ENCODE measurements at places on chromosomes 6 and 20.

DNA sequence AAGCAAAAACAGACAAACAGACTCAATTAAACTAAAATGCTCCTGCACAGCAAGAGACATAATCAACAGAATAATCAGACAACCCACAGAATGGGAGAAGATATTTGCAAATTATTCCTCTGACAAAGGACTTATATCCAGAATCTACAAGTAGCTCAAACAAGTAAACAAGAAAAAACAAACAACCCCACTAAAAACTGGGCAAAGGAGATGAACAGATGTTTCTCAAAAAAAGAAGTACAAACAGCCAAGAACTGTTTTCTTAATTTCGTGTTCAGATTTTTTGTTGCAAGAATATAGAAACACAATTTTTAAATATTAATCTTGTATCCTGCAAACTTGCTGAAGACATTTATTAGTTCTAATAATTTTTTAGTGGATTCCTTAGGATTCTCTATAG lies 274.1 kb downstream of the BCKDHB start:
- no peak for DNase-seq

- no peak for DNase-seq
Measured at GRCh38 chr6:35474942-35475570, 6.9 kb downstream of the RPL10A start.

GRCh38 chr20:6848041-6848440 lies 80.6 kb downstream of the BMP2 start:
- no peak for DNase-seq

- no peak for DNase-seq
Measured at GRCh38 chr6:7446619-7447325, 57.2 kb downstream of the RIOK1 start.

GRCh38 chr6:113526553-113526952 lies 330.6 kb upstream of the MARCKS start:
- DNase-seq, result peak; percentile 13

DNA sequence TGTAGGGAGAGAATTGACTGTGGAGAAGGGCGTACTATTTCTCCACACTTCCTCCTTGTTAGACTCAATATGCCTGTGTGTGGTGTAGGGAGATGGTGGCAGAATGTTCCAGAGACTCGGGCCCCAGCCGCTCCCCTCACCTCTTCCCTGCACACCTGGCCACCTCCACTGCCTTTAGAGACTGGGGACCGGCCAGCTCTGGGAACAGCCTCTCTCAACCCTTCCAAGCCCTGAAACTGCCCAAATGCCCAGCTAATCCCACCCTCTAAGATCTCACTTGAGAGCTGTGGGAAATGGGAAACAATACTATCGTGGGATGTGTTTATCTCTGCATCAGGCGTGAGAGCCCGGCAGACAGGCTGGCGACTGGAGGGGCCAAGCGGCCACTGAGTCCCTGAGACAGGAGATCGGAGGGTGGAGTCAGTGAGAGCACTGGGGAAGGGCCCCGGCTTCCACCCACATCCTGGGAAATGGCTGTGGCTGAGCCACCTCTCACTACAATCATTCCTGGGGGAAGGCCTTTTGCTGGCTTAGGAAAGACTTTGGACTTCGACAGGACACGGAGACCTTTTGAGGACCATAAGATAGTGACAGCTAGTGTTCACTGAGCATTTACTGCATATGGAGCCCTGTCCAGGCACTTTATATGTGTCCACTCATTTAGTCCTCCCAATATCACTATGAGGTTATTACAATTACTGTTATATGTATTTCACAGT lies 31.0 kb upstream of the MRPS18A start:
- no peak for DNase-seq

DNA sequence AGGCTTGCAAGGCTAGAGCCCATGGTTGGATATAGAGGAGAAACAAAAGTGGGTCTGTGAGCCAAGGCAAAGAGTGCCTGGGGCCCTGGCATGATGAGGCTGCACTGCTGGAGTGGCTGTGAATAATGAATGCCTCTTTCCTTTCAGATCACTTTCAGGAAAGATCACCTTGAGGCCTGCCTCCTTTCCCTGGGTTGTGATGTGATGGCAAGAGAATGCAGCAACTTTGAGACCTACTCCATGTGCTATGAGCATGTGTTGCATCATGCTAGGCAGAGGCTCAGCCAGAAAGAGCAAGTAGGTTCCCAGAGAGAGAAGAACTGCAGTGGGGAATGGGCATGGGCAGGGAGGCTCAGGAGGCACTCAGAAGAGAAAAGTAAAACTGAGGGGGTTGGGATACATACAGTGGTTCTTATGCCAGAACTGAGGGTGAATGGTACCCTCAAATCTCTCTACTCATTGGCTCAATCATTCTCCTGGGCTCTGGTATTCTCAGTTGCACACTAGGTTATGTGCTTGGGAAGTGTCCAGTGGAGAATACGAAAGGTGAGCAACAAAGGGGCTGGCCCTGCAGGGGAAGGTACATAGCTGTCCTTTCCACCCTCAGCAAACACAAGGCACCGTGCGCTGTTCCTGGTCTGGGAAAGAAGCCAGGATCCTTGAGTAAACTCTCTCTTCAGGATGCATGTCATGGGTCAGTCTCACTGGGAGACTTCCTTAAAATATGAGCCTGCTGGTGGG lies 45.9 kb downstream of the CD164 start:
- peak; percentile 55 for DNase-seq

- no peak for DNase-seq
Measured at GRCh38 chr6:34333858-34334257, 58.6 kb downstream of the NUDT3 start.

DNA sequence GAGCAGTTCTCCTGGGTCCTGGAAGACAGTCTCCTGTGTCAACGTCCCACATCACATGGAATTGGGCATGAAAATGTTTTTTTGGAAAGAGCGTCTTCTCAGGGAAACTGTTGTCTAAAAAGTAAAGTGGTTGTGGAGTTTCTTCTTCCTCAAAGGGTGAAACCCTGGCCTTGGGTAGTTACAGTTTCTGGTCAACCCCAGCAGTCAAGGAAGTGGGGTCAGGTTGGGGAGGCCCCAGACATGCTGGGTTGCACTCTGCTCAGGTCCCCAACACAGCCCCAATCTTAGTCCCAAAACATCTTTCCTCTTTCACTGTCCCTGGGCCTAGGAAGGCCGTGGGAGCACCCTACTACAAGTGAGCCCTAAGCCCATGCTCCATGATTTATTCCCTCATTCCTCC lies 996 bp upstream of the NFKBIE start:
- no peak for DNase-seq

GRCh38 chr6:100613656-100614055 lies 148.9 kb upstream of the SIM1 start:
- DNase-seq, result peak; percentile 18

DNA sequence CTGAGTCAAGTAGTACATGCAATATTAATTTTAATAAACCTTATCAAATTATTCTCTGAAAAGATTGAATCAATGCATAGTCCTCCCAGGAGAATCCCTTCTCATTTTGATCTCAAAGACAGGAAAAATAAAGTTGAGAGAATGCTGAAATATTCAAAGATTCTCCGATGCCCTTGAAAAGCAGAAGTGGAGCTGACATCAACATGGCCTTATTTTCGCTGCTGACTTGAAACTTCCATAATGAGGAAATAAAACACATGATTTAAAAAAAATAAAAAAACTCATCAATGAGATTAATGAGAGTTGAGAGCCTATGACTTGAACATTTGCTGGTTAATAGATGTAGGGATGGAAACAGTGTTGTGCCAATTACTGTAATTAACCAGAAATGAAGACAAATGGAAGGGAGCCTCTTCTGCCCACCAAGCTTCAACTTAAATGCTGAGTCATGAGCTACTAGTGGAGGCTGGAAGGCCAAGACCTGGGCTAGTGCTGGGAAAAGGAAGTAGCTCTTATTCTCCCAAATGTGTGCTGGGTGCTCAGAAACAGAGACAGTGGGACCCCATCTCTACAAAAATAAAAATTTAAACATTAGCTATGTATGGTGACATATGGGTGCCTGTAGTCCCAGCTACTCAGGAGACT lies 139.9 kb downstream of the BFSP1 start:
- no peak for DNase-seq

DNA sequence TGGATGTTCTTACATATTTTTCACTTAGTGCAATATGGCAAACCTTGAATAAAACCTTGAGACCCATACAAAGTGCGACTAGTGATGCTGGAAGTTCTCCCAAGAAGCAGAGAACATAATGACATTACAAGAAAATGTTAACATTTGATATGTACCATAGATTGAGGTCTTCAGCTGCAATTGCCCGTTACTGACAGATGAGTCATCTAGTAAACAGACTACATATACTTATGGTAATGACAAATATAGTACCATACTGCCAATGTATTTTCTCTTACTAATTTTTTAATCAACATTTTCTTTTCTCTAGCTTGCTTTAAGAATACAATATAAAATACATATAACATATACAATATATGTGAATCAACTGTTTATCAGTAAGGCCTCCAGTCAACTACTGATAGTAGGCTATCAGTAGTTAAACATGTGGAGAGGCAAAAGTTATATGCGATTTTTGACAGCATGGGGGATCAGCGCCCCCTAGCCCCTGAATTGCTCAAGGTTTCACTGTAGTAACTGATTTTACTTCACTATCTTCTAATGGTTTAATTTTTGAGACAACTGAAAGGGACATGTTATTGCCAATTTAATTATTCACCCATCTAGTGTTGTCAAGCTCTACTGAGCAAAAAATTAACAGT lies 166.7 kb upstream of the ADGRB3 start:
- DNase-seq, result no peak

DNA sequence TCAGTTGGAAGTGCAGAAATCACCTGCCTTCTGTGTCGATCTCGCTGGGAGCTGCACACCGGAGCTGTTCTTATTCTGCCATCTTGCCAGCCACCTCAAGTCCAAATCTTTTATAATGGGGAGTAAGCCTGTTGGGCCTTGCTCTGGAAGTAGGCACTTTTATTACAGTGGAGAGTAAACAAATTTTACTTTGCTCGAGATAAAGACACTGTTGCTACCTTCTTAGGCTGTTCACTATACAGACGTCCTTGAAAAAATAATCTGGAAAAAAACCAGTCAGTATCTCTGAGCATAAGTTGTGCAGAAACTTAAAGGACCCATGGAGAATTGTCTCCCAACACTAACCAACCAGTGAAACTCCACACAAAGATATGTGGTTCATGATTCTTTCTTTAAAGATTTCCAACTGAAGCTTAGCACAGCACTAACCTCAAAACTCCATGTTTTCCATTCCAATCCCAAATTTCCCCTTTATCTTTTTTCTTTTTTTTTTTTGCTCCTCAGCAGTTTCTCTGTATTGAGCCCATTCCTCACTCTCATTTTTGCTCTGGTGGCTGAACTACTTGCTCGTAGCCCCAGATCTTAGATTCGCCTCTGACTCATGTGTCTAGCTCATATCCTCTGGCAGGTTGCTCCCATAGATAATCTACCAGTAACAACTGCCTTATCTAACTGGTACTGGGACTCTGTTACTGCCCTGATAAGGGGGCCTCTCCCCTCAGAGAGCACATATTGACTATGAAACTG lies 34.3 kb upstream of the COL9A1 start:
- DNase-seq, result peak; percentile 59

DNA sequence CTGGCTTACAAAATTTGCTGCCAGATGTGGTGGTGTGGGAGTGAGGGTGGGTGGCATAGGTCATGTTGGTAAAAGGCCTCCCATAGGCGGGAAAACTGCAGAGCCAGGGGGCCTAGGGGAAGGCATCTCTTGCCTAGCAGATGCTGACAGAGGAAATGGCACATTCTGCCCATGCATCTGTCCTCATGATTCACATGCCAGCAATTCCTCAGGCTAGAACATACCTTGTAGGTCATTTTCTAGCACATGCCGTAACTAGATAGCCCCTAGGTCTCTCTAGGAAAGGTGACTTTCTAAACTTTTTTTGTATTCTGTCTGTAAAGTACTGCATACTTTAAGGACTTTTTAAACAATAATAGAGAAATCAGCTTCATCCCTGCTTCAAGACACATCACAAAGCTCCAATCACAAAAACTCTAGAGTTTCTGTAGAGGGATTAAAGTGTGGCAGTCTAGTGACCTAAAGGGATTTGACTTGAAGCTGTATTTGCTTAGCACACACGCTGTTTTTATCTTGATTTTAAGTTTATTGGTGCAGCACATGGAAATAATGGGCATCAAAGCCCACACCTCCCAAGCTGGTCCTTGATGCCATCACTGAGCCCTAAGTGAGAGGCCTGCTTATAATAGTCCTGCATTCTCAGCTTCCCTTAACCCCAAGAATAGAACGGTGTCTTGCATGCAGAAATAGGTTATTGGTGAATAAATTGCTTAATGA lies 55.2 kb downstream of the ANKEF1 start:
- DNase-seq, result no peak

GRCh38 chr6:162798546-162799266 lies 70.9 kb downstream of the PACRG start:
- no peak for DNase-seq

DNA sequence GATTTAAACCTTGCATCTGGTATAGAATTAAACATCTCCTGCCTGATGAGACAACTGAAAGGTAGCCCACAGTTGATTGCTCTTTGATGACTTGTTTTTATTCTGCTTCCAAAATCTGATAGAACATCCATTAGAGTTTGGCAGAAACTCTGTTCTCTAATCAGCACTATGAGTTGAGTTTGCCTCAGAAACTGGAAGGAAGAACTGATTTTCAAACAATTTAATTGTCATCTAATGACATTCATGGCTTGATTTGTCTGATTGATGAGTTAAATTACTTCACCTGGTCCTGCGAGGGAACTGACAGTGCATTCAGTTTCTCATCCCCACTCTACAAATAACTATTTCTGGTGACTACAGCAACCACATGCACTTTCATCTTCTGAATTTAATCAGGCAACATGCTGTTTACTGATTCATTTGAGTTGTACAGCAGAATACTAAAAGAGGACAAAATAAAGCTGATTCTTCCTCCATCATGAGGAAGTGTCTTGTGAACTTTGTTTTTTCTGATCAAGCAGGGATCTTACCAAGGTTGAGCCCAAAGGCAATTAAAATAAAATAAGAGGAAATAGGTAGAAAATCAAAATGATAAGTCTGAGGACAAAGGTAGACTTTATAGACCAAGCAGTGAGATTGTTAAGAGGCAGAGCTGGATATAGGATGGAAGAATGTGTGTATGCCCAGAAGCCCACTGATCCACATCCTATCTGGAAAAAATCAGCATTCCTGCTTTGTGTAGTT lies 15.7 kb upstream of the MRAP2 start:
- DNase-seq, result no peak

DNA sequence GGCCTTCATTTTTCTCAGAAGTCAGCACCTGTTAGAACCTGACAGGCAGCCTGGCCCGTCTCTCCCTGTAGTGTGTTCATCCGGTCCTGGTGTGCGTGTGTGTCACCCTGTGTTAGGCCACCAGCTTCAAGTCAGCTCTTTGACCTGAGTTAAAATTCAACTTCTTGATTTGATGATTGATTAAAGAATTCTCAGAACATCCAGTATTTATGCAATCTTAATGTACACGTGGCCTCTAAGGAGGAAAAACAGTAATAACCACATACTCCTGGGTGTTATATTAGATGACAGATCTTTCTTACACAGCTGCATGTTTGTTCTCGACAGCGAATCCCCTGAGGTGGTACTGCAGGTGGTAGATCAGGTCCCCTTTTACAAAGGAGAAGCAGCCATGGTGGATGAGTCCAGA lies 19.1 kb upstream of the TMEM217 start:
- no peak for DNase-seq
